ENCODE measurements at places on chromosomes 13 and 19. TPM values are rescaled to one million over a fixed set of nuclear protein-coding genes. Genes with fewer than 3 reads are reported as not detected.

MIR17HG gene
- total RNA-seq, result 9.0 TPM

GNG7 gene
- 2.8 TPM for total RNA-seq

PRRG2 gene
- 1.6 TPM for total RNA-seq

ZNF675 gene
- 29.2 TPM for total RNA-seq

NXNL1 gene
- total RNA-seq, result not detected

ACP7 gene
- 0.11 TPM for total RNA-seq

OXGR1 gene
- total RNA-seq, result 1.1 TPM

RELB gene
- 2.6 TPM for total RNA-seq

- DNase-seq, result no peak
Observed at GRCh38 chr19:48186015-48186414, 15.5 kb downstream of the ZSWIM9 start.

GRCh38 chr19:46788262-46788967, at the start of gene SLC1A5:
TSS of gene SLC1A5 (minus strand) at chr19:46788594. CDS start at chr19:46787965, 629 bp downstream.
- peak; percentile 88 for DNase-seq

DNA sequence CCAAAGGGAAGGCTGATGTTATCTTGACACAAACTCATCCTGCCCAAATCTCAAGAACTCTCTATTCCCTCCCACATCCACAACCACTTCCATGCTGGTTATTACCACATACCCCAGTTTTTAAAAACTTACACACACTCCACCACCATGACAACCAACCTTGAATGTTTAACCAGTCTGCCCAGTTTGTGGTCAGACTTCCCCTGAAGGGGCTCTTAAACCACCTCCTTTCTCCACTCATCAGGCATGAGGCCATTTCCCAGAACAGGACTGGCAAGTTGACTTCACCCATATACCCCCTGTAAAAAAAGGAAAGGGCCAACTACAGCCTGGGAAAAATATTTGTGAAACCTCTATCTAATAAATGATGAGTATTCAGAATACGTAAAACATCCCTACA, 12.4 kb upstream of the ZSCAN4 start:
- DNase-seq, result no peak

DNA sequence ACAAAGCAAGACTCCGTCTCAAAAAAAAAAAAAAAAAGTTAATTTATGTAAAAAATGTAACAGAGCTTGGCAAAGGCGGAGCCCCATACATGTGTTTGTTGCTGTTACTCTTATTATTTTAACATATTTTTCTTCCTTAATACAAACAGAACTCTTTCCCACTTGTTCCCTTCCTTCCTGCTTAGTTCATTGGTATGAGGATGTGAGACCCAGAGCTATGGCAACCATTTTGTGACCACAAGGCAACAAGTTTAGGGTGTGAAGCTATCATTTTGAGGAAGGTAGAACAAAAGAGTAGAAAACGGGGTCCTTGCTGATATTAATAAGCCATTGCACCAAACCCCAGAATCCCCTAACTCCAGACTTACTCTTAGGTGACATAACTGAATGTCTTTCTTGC, 5.4 kb downstream of the IFNL1 start:
- DNase-seq, result no peak

DNA sequence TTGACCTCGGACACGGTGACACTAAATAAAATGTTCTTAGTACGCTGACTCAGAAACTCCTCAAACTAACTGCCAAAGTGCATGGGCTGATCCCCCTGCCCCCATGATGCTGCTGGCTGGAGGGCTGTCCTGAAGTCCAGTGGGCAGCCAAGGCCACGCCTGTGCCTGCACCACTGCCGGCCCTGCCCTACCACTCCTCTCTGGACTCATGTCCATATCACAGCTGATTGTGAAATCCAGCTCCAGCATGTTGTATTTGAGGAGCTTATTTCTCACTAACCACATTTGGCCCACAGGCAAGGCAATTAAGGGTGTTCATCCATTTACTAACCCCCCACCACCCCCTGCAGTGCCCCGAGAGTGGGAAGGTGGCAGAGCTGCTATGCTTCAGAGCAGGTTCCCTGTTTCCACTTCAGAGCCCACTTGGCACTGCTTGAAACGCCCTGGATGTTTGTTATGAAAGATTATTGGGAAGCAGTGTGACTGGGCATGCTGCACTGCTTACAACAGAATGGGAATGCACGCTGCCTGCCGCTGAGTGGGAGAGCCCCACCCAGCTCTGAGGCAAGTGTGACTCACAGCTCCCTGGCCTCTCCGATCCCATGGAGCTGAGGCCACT, 114.0 kb downstream of the UQCRFS1 start:
- no peak for DNase-seq

DNA sequence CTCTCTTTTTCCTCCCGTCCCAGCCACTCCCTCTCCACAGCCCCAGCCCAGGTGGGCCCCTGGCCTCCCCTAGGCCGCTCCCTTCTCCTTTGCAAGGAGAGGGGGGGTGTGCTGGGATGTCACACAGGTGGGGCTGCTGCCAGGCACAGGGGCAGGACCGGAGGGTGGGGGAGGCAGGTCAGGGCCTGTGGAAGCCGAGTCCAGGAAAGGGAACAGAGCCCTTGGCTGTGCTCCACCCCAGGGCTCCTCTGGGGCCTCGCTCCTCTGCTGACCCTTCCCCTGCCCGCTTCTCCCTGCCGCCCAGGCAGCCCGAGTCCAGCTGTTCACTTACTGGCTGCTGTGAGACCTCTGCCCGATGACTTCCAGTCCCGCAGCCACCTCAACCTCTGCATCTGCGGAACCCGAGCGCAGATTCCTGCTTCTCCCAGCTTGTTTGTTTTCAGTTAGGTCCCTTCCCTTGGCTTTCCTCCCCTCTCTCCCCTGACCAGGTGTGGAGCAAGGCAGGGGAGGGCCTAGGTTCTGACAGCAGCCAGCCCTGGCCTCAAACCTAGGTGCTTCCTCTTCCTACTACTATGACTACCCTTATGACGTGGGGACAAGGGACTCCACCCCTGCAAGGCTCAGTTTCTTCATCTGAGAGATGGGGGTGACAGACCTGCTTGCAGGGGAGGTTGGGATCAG, 850 bp upstream of the KLK11 start:
- DNase-seq, result no peak

DNA sequence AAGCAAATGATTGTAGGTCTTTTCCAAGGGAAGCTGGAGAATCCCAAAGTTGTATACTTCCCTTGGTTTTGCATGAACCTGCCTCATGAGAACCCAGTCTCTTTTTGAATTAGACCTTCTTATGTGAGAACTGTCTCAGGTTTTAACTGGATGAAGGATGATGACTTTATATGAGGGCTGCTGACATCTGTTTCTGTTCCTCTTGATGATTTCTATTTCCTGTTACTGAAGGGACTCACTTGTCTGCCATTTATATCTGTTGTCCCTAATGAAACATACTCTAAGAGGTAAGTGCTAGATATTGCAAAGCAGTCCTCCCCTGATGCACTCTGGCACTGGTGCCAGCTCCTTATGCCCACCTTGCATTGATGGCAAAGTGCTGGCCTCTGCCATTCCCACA, 33.6 kb downstream of the ERICH4 start:
- DNase-seq, result no peak

DNA sequence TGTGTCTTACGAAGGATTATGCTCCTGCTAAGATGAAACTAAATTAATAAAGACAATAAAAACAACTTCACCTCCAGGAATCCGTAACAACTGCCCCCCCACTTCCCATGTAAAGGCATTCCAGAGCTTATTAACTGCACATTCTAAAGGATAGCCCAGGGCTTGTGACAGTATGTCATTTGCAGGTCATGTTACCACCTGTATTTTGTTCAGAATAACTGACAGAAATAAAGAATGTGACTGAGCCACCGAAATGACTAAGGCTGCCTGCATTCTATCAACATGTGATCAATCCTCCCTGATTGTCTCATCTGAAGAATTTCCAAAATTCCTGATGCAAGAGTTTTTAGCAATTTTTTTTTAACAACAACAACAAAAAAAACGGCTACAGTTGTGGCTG, 117.2 kb downstream of the MIPEP start:
- DNase-seq, result no peak

DNA sequence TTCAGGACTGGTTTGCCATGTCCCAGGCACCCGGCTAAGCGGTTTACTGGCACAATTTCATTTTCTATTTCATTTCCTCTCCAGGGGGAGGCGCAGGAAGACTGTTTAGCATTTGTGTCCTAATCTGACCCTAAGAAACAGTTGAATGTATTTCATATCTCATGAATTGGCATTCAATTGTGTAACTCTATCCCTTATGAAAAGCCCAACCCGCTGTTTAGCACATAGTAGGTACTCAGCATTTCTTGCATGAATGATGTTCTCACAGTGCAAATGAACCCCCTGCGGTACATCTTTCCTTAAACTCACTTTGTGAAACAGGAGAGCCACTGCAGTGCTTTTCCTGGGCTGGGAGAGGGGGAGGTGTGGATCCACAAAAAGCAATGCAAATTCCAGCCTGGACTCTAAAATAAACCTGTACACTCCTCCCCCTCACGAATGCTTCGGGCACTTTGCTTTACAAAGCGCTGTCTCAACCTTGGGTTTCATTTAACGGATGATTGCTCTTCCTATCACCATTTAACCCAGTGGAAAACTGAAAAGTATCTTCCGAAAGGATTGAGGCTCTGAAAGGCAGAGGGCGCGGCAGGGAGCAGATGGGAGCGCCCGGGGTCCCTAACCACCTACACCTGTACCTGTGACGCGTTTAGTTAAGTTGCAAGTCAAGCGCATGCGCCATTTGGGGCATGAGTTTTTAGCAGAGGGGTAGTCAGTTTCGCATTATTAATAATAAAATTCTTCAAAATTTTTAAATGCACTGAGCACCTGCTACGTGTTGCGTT, 1.2 kb upstream of the EEF2 start:
- DNase-seq, result no peak

DNA sequence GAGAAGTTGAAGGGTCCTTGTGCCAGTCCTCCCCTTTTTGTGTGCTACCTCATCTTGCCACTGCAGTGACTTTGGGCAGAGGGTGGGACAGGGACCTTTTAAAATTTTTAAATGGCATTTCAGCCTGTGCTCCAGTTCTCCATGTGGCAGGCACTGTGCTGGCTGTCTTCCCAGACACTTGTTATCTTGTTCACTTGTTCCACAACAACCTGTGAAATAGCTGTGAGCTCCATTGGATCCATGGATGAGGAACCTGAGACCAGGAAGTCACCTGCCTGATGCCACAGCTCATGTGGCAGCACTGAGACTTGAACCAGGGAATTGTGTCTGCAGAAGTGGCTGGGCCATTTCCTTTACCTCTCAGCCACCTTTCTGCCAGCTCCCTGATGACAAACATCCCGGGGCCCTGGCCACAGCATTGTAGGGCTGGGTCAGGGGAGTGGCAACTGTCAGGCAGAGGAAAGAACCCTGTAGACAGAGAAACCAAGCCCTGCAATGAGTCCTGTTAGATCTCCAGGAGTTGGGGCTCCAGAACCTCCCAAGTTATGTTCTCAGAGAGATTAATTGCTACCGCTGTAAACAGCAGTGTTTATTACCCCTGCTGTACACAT, 6.4 kb downstream of the EGLN2 start:
- DNase-seq, result no peak

Data from urinary bladder (tissue), 4 donors.